Stimulated activated CD8-positive, alpha-beta memory T cell treated with anti-CD3 and anti-CD28 coated beads, Interleukin-15, amount 100 ng/mL, for 48 hours (primary cell): ENCODE measurements at places on chromosomes 2 and 18.

GRCh38 chr18:6795307-6795706, 65.8 kb downstream of the ARHGAP28 start:
- DNase-seq, result no peak

GRCh38 chr18:56309104-56309503, 329.3 kb downstream of the TXNL1 start:
- no peak for DNase-seq

- no peak for DNase-seq
These were observed 96.0 kb downstream of the ACKR3 start for GRCh38 chr2:236665572-236666118.

DNA sequence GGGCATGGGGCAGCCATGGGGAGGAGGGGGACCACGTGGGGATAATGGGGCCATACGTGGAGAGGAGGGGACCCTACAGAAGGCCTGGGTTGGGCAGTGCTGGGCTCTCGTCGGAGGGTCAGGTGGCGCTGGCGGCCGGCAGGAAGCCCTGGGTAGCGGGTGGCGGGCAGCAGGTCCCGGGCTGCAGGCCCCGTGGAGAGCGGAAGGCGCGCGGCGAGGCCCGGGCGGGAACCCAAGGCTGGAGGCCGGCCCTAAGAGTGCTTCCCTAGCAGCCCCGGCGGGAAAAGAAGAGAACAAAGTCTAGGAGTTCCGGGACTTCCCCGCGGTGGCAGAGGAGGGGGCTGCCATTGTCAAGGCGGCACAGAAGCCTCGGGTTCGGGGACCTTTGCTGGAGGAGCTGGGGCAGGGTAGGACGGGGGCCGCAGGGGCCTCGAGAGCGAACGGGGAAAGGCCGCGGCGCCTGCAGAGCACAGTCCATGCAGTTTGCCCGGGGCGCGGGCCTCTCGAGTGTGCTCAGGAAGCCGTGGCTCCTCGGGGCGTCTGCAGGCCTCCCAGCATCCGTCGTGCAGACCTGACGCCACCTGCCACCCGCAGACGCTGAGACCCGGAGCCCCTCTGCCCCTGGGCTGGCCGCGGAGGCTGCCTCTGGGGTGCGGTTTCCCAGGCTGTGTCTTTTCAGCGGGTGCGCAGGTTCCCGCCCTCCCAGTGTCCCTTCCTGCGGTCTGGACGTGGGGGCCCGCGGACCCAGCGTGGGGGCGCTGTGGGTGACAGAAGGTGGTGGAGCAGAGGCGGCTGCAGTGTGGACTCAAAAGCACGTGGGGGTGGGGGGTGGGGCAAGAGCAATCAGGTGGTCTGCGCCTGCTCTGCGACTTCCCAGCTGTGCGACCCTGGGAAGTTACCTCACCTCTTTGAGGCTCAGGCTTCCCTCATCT, 19.4 kb upstream of the NCL start:
- DNase-seq, result no peak

- no peak for DNase-seq
These were observed 782.3 kb downstream of the ERBB4 start for GRCh38 chr2:211756266-211756665.

- DNase-seq, result no peak
These were observed 49.0 kb upstream of the ACSL3 start for GRCh38 chr2:222811828-222812227.

- no peak for DNase-seq
These were observed 24.8 kb upstream of the HDAC4 start for GRCh38 chr2:239425631-239426030.

DNA sequence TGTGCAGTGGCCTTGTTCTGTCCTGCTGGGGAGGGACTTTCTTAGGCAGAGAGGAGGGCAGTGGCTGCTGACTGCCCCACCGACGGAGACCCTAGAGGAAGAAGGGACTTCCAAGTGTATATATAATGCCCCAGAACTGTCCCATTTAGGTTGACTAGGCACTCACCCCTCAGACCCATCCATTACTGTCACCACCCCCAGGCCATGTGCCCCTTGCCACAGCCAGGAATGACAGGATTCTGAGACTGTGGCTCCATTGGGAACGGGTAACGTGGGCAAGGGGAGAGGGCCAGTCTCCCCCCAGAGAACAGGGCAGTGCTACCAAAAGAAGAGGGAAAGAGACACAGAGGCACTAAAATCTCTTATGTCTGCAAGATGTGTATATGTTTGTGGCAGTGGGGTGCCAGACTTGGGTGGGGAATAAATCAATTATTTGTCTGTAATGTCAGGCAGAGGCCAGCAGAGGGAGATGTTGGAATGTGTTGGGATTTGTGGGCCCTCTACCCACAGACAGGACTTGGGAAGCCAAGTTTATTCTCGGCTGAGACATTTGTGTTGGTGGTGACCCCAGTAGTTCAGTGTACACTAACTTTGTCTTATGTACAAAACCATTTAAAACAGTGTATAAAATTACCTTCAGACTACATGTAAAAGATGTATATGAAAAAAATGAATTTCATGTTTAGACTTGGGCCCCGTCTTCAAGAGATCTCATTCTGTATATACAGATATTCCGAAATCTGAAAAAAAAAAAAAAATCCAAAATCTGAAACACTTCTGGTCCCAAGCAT, 24.0 kb upstream of the TMEM37 start:
- DNase-seq, result no peak

GRCh38 chr2:233796254-233796653, 18.1 kb downstream of the MROH2A start:
- no peak for DNase-seq

- no peak for DNase-seq
These were observed 9.4 kb upstream of the COLEC11 start for GRCh38 chr2:3585261-3586109.

DNA sequence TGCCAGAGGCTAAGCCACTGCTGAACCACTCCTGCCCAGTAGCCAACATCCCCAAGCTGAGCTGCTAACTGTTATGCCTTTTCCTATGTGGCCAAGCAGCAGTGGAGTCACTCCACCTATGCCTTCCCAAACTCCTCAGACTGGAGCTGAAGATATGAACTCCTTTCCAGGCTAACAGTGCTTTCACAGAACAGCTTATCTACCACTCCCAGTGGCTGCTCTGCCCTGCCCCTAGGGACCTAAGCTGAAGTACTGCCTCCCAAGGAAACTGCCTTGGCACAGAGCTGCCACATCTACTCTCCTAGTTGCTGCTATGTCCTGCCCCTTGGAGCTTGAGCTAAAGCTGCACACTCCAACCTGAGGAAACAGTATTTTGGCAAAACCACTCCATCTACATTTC, 275.9 kb downstream of the RBM43 start:
- no peak for DNase-seq

DNA sequence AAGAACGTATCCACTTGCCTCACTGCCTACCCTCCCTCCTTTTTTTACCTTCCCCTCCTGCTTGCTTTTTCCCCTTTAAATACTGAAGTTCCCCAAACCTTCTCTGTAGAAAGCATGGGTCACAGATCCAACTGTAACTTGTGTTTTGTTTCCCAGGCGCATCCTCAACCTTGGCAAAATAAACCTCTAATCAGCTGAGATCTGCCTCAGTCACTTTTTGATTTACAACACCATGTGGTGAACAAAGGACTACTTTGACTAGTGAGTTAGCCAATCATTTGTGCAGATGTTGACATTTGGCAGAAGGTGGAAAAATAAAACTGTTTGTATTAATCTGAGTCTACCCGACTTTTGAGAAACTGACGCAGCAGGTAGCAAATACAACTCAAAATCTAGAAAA, 23.3 kb upstream of the MCM6 start:
- DNase-seq, result no peak

- DNase-seq, result no peak
These were observed 675.0 kb downstream of the IRS1 start for GRCh38 chr2:226124548-226125011.

GRCh38 chr2:140972724-140973123, 1158.1 kb downstream of the LRP1B start:
- DNase-seq, result no peak

DNA sequence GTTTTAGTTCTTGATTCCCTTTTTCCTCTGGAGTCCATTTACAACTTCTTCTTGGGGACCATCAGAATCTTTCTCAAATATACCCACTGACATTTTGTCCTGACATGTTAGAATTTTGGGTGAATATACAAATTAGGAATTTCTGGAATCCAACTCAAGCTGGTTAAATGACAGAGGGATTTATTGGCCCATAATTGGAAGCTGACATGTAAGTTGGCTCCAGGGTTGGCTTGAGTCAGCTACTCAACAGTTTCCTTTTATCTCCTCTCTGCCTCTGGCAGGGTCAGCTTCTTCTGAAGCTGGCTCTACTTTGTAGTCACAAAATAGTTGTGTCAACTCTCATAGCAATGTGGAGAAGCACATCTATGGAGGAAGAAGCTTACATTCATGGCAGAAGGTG, 36.6 kb upstream of the PPP1R1C start:
- DNase-seq, result no peak

DNA sequence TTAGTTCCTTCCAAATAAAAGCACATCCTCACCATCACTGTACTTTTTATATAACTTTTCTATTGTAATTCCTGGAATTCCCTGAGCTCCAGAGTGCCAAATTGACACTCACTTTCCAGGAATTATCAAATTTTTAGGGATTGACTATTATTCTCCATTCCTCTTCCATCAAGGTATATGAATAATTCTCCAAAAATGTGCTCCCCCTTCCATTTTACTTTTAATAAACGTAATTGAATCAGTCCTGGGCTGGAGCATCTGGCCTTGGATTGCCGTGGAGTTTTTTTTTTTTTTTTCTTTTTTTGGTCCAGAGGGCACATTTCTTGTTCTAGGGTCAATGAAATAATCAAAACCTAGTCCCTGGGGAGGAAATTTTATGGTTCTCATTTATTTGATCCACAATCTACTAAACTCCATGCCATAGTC, 304.3 kb downstream of the CDCA7 start:
- DNase-seq, result no peak

GRCh38 chr2:54772531-54772930, 49.1 kb downstream of the EML6 start:
- no peak for DNase-seq

DNA sequence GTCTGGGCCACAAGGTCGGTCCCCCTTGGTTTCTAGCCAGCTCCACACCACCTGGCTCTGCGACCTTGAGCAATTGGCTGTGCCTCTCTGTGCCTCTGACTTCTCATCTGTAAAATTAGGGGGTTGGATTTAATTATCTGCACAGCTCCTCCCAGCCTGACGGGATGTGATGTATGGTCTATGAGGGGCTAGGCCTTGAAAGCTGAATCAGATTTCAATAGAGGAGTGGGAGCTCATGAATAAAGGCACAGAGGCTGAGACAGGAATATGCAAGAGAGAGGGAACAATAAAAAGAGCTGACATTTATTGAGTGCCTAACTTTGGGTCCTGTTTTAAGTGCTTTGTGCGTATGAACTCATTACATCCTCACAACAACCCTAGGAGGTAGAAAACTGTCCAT, 104.7 kb downstream of the ALK start:
- no peak for DNase-seq

- DNase-seq, result no peak
These were observed 34.3 kb downstream of the LPIN2 start for GRCh38 chr18:2978661-2979106.

DNA sequence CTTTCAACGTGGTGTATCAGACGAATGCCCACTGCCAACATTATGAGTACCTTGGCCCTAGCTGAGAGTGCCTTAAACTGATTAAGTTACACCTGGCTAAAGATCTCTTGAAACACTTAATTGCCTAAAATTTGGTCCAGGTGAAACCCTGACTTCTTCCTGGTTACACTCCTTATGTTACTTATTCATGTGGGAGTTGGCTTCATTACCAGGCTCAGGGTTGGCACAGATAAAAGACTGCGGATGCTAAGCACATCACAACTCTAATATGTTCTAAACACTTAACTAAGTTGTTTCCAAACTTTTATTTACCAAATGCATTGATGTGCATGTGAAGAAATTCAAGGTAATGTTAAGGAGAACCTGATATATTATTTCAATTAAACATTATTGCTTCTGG, 298.9 kb downstream of the TCF4 start:
- no peak for DNase-seq

- no peak for DNase-seq
These were observed 148.0 kb downstream of the UBR3 start for GRCh38 chr2:169975221-169975620.

DNA sequence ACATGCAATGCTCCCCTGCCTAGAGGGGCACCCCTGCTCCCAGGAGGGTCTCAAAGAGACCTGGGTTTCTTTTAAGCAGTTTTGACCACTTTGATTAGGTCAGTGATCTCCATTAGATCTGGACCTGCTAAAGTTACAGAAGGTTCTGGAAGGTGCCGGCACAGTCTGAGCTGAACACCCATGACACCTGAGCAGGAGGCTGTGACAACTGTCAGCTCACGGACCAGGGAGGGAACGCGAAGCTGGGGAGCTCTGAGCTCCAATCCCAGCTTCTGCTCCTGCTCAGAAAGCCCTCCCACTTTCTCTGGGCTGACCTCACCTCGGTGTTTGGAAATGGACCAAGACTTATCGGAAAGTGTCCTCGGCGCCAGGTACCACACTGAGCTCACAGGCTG, 113.8 kb downstream of the NFATC1 start:
- DNase-seq, result no peak

- DNase-seq, result no peak
These were observed 38.1 kb upstream of the LBH start for GRCh38 chr2:30193104-30193681.

GRCh38 chr2:226611196-226611943, 188.2 kb downstream of the IRS1 start:
- DNase-seq, result no peak

DNA sequence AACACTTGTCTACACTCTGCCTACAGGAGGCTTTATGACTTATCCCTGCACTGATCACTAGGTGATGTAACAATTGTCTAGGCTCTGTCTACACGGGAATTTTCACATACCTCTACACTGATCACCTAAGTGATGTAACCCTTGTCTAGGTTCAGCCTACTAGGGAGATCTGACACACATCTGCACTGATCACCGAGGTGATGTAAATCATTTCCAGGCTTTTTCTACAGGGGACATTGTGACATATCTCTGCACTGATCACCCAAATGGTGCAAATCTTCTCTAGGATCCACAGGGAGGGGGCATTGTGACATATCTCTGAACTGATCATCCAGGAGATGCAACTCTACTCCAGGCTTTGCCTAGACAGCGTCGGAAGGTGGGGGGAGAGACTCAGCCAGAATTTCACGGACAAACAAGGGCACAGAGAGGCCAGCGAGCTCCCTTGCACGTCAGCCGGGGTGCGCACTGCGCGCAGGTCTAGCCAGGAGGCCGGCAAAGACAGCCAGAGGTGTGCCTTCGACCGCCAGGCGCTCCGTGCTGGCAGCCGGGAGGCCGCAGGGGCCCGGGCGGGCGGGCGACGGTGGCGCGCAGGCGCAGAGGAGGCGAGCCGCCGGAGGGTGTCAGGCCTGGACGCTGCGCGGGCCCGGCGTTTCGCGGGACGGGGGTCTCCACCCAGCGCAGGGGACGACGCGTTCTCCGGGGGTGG, 46.9 kb upstream of the USP14 start:
- DNase-seq, result peak; percentile 67

- no peak for DNase-seq
These were observed 13.2 kb downstream of the EVA1A start for GRCh38 chr2:75547345-75548035.

- DNase-seq, result no peak
These were observed 319.9 kb downstream of the AGPS start for GRCh38 chr2:177712462-177712861.

GRCh38 chr2:156434461-156435291, 1.5 kb upstream of the GPD2 start:
- no peak for DNase-seq
